ENCODE measurements at places on chromosomes 5 and 9. TPM values are rescaled to one million over a fixed set of nuclear protein-coding genes. Genes with fewer than 3 reads are reported as not detected.

Gene CSF1R
- total RNA-seq: 7.6 TPM

Gene SLC36A2
- not detected for total RNA-seq

Gene TNFSF15
- 0.10 TPM for total RNA-seq

Gene PLCXD3
- 57.8 TPM for total RNA-seq

Gene GPR107
- 11.6 TPM for total RNA-seq

Gene SSBP2
- total RNA-seq: 65.7 TPM

Gene CDO1
- 16.6 TPM for total RNA-seq

Data from ovary (tissue), 10 donors.